Left renal cortex interstitium (tissue), 4 donors: ENCODE measurements at places on chromosomes 7 and 10. TPM values are rescaled to one million over a fixed set of nuclear protein-coding genes. Genes with fewer than 3 reads are reported as not detected.

KCNH2 gene
- polyA plus RNA-seq = 21.0 TPM

ZNF479 gene
- polyA plus RNA-seq = not detected

NME8 gene
- polyA plus RNA-seq = 0.41 TPM

KAZALD1 gene
- polyA plus RNA-seq = 9.0 TPM

MMP21 gene
- 0.17 TPM for polyA plus RNA-seq

ARHGAP21 gene
- 71.1 TPM for polyA plus RNA-seq

UTF1 gene
- polyA plus RNA-seq = not detected
